ENCODE measurements at places on chromosomes 3 and 15.

DNA sequence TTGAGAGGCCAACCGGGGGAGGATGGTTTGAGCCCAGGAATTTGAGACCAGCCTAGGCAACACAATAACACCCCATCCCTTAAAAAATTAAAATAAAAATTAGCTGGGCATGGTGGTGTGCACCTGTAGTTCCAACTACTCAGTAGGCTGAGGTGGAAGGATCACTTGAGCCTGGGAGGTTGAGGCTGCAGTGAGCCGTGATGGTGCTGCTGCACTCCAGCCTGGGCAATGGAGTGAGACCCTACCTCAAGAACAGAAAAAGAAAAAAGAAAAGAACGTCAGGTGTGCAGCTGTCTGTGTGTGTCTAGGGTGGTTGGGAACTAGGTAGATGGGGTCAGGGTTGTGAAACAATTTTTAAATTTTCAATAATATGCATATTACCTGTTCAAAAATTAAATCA, 96.2 kb upstream of the BHLHE40 start:
- DNase-seq = no peak

DNA sequence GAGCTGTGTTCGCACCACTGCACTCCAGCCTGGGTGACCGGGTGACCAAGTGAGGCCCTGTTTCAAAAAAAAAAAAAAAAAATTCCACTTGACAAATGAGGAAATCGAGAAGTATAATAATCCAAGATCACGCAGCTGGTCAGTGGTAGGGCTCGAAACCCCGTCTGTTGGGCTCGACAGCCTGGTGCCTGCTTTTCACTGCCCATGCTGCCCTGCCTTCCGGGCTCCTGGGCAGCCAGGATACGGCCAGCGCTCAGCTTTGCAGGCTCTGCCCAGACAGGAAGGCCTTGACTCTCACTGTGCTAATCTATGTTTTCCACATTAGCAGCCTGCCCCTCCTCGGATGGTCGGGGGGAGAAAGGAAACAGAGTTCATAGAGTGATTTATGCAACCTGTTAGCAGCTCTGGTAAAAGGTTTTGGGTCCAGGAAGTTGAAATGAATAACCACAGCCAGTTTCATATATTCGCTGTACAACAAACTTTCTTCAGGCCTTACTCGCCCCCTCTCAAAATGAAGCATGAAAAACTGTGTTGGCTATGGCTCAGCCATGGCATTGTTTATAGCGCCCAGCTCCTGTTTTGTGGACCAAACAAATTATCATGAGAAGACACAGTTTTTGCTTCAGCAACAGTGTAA, 108.8 kb downstream of the XXYLT1 start:
- no peak for DNase-seq

- DNase-seq = peak; percentile 55
Measured at GRCh38 chr3:39531665-39532064, 64.2 kb downstream of the MOBP start.

DNA sequence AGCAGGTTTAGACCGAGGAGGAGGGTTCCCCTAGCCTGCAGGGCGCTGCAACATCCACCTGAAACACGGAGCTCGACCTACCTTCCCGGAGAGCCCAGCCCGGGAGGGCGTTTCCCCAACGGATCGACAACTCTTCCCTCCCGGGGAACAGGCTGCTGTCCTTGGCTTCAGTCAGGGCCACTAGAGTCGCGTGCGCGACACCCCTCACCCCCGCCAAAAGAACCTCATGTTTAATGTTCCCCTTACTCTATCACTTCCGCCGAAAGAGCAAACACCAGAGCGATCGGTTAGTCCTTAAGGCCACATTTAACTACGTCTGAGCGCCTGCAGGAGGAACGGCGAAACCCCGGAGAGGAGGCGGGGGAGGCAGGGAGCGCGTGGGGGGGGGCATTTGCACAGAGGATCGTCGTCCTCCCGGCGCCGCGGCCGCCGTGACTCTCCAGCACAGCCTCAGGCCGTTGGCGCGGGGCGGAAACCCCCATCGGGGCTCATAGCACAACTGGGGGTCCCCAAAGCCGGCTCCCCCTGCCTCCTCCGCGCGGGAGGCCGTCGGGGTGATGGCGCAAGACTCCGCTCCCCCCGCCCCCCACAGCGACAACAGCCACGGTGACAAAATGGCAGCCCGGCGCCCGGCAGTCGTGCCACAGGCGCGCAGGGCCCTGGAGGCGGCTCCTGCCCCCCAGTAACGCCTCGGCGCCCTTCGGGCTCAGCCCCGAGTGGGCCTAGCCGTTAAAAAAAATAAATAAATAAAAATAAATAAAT, 3.2 kb downstream of the ANP32A start:
- DNase-seq = peak; percentile 70

DNA sequence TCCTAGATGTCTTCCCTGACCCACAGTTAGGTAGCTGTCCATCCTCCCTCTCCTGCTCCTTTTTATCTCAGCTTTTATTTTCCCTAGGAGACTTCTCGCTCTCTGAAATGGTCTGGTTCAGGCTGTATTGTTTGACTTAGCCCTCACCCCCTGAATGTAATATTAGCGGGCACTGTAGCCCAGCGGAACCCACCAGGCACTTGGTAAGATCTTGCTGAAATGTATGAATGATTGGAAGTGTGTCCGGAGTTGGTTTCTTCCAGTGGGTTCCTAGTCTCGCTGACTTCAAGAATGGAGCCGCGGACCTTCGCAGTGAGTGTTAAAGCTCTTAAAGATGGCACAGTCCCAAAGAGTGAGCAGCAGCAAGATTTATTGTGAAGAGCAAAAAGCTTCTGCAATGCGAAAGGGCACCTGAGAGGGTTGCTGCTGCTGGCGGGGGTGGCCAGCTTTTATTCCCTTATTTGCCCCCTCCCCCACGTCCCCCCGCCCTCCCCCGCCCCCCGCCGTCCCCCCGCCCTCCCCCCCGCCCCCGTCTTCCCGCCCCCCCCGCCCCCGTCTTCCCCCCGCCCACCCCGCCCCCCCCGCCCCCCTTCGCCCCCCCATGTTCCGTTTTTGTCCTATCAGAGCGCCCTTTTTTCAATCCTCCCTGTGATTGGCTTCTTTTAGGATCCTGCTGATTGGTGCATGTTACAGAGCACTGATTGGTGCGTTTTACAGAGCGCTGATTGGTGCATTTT, 694 bp upstream of the EEFSEC start:
- DNase-seq = peak; percentile 79

Measured in RPMI7951 (cell line).